ENCODE measurements at places on chromosomes 12 and 14.

- DNase-seq = no peak
Measured at GRCh38 chr14:86521031-86521730, 991.2 kb downstream of the FLRT2 start.

DNA sequence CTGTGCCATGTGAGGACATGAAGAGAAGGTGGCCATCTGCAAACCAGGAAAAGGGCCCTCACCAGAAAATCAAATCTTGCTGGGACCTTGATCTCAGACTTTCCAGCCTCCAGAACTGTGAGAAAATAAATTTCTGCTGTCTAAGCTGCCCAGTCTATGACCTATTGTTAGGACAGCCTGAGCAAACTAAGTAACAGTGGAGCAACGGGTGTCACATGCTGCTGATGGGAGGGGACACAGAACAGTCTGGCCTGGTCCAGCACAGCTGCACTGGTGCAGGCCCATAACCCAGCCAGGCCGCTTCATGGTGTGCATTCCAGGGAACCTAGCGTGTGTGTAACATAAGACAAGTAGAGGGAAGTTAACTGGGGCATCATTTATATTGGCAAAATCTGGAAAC, 42.1 kb downstream of the GRIP1 start:
- DNase-seq = no peak

GRCh38 chr12:13203034-13203922, 6.8 kb downstream of the EMP1 start:
- DNase-seq = no peak

DNA sequence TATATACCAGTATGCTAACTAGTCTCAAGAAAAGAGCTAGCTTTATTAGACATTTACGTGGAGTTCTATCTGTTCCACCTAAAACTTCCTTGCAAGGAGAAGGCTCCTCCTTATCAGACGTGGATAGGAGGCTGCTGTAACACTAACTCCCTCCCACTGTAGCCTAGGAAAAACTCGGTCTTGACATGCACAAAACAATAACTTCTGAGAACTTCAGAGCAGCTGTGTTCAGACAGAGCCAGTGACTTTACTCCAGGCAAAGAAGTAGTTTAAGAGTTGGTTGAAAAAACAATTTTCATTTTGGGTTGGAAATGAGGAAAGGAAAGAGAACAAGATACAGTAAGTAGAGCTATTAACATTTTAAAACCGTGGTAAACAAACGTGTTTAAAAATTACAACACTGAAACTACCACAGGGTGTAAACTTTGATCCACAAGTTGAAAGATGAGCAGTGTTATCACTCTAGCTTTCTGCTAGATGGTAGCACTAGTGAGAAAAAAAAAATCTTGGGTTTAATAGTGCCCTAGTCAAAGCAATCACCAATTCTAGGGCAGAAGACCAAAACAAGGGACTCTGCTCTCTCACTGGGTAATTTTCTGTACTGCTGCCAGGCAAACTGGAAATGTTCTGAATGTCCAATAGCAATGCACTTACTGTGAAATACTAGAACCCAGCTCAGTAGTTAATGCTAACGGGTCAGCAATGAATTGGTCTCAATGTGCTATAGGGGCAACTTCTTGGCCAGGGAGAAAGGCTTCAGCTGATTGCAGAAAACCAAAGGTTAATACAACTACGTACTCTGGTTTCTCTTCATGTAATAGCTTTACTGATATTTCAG, 2.4 kb downstream of the ATF7 start:
- no peak for DNase-seq

DNA sequence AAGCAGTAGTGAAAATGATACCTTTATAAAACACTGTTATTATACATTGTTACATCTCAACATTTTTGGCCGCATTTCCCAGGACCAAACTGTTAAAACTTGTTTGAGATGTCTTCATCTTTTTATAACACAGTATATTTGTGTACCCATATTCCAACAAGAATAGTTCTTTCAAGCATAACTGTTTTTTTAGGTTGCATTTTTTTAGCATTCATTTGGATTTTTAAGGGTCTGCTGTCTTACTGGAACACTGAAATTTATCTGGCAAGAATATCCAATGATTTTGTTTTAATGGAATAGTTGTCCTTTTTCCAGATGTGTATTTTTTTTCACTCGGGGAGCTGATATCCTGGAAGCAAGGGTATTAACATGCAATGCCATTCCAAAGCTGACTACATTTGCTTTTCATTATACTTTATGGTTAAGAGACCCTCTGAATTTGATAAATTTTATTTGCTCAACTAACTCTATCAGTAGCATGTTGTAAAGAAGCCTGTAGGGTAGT, 8.9 kb upstream of the NAV3 start:
- DNase-seq = no peak

DNA sequence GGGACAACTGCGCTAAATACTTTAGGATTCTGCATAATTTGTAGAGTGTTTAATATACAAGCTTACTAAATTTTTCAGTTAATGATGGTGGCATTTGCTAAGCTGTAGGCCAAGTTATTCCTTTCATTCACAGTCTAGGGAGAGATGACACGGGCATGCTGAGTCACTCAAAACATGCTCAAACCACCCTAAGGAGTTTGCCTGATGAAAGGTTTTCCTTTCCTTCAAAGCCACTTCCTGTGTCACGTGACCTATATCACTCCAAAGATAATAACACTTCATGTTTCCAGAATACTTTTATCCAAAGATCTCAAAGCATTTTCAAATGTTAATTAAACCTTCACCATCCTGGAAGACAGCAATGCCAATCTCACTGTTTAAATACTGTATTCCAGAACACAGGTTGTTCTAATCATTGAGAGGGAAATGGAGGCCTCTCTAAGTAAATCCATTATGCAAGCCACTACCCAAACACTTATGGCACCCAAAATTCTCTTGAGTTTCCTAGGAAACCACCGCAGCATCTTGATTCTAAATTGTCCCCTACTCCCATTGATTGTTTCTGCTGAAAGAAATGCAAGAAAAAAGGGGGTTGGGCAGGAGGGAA, 207.0 kb upstream of the CDKN3 start:
- no peak for DNase-seq

Data from stimulated activated CD4-positive, alpha-beta T cell treated with anti-CD3 and anti-CD28 coated beads, Interleukin-1b, Interleukin-23, amount 100 ng/mL, for 4 hours (primary cell).